ENCODE measurements at places on chromosomes 16 and 17. TPM values are rescaled to one million over a fixed set of nuclear protein-coding genes. Genes with fewer than 3 reads are reported as not detected.

Gene MEIOB
- total RNA-seq = not detected

DNA sequence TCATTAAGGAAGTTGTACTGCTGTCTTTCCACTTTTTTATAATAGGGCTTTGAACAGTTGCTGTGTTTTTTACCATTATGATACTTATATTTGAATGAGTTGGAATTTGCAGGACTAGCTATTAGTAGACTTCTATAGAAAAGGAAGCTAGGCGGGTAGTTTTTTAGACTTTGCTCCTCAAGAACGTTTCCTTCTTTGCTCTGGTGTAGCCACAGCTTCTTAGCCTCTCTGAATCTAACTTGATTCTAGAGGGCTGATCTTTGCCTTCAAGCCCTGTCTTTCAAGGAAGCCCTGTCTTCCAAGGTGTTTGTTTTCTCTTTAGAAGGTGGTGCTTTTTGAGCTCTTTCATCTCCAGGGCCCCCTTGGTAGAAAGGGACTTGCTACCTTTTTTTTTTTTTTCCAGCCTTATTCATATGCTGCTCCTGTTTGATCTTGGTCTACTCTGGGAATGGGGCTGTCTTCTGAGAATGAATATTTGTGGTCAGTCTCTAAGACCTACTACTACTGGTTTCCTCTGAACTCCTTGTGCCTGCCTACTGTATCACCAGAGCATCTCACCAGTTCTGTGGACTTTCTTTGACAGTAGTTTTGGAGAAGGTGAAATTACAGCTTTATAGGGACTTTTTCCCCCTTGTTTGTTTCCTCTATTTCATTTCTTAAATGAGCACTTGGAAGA lies 52.3 kb upstream of the RASL10B start:
- DNase-seq = no peak
- no peak overlapping the region for H3K4me3 ChIP-seq
- peaks cover 90% of the 10 kb centered on the region for H3K36me3 ChIP-seq
- H3K27me3 ChIP-seq = no peaks in the 10 kb centered on the region
- H3K27ac ChIP-seq = no peak overlapping the region

- no peak for DNase-seq
- H3K36me3 ChIP-seq = peaks cover 53% of the 10 kb centered on the region
- no peak overlapping the region for H3K27ac ChIP-seq
- H3K4me1 ChIP-seq = peaks cover 47% of the 10 kb centered on the region
These were observed 19.1 kb downstream of the GSPT1 start for GRCh38 chr16:11896486-11897176.

GRCh38 chr17:35742896-35743477 lies 10.1 kb downstream of the GAS2L2 start:
- H3K4me3 ChIP-seq = no peak overlapping the region
- DNase-seq = no peak
- H3K27me3 ChIP-seq = peaks cover 4% of the 10 kb centered on the region
- no peaks in the 10 kb centered on the region for H3K36me3 ChIP-seq

Gene TRPV3
- 6.7 TPM for total RNA-seq

- no peaks in the 10 kb centered on the region for H3K36me3 ChIP-seq
- H3K4me1 ChIP-seq = peaks cover 10% of the 10 kb centered on the region
- H3K4me3 ChIP-seq = no peak overlapping the region
These were observed 16.3 kb downstream of the SOX9 start for GRCh38 chr17:72137161-72137560.
